ENCODE measurements at places on chromosomes 5 and 9.

DNA sequence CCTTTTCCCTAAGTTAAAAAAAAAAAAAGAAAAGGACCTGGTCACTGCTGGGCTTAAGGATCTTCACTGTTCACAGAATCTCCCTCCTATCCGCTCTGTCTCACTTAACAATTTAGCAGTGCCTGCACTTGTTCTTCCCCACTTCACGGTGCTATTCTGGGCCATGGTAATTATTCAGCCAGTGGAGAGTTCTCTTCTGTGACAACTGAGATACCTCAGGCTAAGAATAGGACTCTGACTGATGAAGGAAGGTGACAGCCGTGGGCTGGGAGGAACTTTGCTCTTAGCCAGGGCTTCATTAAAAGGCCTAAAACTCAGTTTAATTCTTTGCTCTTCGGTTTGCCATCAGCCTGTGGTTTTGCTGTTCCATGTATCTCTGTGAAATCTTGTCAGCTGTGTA is 51.9 kb upstream of the ENTREP1 start:
- no peak for DNase-seq

DNA sequence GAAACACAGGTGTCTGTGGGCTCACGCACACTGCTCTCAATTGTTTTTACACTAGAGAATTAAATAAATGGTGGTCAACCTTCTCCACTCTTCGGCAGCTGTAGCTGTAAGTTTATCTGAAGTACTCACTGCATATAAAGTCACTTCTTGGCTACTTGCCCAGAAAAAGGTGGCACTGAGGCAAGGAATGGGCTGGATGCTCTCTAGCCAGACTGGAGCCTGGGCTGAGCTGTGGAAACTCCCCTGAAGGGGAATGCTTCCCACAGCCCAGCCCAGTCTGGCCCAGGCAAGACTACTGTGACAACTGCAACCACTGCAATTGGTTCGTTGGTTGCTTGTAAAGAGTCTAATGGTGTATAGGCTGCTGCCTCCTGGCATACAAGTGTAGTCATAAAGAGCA is 4.5 kb downstream of the LEAP2 start:
- no peak for DNase-seq

GRCh38 chr5:121862801-121863200 is 11.1 kb downstream of the FTMT start:
- DNase-seq = no peak

DNA sequence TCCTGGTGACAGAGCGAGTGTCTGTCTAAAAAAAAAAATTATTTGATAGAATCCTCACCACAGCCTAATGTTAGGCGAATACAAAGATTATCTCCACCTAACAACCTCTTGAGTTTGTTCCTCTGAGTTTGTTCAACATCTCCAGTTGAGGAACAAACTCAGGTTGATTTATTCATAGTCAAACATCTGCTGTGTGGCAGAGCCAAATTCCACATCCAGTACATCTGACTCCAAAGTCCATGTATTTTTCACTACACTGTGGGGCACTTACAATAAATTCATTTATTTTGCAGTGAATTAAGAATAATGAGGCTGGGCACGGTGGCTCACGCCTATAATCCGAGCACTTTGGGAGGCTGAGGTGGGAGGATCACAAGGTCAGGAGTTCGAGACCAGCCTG is 53.3 kb downstream of the KIF24 start:
- DNase-seq = no peak

- DNase-seq = no peak
Observed at GRCh38 chr5:140563596-140563995, 802 bp downstream of the APBB3 start.

- DNase-seq = no peak
Observed at GRCh38 chr9:126707083-126707482, 93.4 kb downstream of the LMX1B start.

- DNase-seq = no peak
Observed at GRCh38 chr5:159916841-159917761, 819 bp downstream of the ADRA1B start.

GRCh38 chr5:173726846-173727557 is 110.6 kb upstream of the BOD1 start:
- DNase-seq = no peak

DNA sequence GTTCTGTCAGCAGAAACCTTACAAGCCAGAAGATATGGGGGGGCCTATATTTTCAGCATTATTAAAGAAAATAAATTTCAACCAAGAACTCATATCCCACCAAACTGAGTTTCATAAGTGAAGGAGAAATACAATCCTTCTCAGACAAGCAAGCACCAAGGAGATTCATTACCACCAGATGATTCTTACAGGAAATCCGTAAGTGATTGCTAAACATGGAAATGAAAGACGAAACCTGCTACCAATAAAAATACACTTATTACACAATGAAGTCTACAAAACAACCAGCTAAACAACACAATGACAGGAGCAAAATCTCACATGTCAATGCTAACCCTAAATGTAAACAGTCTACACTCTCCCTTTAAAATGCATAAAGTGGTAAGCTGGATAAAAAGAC is 17.8 kb upstream of the C9orf72 start:
- no peak for DNase-seq

DNA sequence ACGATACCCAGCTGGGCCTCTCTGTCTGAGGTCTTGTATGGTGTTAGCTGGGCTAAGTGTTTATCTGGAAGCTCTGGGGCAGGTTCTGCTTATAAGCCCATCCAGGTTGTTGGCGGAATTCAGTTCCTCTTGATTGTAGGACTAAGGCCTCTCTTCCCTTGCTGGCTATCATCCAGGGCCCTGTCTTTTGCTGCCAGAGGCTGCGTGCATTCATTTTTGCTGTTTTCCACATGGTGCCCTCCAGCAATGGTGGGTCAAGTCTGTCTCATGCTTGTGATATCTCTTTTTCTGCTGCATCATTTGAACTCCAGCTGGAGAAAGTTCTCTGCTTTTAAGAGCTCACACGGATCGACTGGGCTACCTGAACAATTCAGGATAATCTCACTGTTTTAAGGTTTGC is 105.7 kb upstream of the ZNF618 start:
- DNase-seq = no peak

DNA sequence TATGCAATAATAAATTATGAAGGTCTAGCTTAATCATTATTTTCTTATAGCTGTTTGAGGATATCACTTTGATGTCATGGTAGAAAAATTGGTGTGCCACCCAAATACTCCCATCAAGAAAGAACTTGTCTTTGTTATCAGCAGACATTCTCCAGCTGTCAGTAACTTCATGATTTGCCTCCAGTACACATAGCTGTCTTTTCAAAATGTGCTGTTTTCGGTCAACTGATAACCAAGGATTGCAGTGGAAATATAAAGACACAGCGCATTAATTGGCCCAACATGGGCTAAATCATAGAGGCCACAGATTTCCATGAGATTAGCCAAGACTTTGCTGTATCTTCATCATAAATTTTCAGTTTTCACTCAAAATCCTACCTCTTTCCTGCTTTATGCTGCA is 993.5 kb upstream of the SEMA6A start:
- DNase-seq = no peak

GRCh38 chr9:133950192-133950591 is 41.9 kb downstream of the VAV2 start:
- no peak for DNase-seq

DNA sequence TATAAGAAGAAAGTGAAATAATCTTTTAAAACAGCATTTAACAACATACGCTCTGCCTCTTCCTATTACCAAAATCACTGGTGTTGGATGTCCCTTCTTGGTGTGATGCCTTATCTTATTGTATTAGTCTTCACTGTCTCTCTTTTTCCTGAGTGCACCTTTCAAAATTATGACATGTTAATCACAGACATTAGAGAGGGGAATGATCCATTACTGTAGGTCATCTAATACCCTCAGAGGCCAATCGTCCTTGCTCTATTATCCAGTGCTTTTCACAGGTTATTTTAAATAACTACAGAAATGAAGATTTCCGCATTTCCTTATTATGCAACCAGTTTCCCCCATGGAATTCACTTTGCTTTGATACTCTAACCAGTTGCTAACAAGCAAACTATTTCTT is 1292.7 kb downstream of the MAT2B start:
- no peak for DNase-seq

All from iPS DF 19.7 (cell line).